ENCODE measurements at places on chromosomes 7 and 10.

DNA sequence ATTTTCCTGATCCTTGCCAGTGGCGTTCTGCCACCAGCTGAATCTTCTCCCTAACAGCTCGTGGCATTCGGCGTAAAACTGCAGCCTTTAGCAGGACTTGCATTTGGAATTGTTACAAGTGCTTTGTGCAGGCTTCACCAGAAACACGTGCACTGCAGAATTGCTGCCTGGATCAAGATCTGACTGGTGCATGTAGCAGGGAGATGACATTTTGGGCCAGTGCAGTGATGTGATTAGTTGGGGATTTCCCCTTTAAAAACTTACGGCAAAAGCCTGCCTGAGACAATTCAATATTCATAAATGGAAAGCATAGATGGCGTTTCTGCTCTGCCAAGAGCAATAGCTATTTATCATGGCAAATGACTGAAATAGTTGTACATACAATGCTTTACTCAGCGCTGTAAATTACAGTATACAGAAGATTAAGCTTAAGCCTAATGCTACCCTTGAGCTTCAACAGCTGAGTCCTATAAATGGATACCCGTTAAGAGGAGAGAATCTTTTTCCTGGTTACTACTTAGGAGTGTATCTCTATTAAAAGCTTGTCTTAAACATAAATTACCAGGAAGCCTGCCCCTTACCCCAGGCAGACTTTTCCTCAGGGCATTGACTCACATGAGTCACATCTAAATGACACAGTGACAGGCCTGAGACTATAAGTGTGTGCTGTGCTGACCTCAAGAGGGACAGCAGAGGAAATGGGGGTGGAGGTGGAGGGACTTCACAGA lies 106.3 kb downstream of the ATXN7L1 start:
- no peak for DNase-seq

DNA sequence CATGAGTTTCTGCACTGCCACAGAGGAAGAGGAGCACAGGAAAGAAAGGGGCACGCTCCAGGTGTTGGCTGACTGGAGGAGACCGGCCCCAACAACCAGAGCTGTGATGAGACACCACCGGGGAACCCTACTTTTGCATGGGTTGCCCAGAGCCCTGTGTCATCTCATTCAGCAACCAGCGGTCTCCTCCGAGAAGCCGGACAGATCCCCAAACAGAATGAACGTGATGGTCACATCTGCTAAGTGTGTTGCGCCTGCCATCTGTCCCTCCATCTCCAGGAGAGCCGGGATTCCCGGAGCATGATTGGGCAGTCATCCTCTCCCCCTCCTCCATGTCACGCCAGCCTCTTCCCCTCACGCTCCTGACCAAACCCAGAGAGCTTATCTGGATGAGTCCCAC lies 22.9 kb downstream of the PARP12 start:
- no peak for DNase-seq

GRCh38 chr10:123913688-123914268 lies 22.2 kb upstream of the CPXM2 start:
- no peak for DNase-seq

DNA sequence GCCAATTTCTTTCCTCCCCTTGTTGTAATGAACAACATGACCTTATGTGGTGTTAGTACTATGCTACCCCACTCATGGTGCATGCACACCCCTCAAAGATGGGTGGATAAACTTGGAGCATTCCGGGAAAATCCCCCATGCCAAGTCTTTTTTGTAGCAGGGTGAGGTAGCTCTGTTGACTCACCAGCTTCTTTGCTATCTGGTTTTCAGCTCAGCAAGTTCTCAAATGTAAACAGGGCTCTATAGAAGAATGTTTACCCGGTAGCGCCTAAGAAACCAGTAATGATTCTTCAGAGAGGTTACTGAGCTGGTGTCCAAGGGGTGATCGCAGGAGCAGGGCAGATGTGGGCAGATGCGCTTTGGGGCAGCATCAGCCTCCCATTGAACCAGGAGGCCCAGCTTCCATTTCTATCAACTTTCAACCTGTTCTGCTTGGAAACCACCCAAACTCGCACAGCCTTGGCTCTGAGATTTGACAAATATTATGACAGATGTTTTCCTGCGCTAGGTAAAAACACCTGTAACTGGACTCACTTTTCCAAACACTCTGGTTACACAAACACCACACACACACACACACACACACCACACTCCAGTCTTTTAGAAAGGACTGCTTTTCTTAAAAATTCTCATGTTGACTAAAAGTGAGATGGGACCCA lies 87.8 kb downstream of the ZRANB1 start:
- no peak for DNase-seq

DNA sequence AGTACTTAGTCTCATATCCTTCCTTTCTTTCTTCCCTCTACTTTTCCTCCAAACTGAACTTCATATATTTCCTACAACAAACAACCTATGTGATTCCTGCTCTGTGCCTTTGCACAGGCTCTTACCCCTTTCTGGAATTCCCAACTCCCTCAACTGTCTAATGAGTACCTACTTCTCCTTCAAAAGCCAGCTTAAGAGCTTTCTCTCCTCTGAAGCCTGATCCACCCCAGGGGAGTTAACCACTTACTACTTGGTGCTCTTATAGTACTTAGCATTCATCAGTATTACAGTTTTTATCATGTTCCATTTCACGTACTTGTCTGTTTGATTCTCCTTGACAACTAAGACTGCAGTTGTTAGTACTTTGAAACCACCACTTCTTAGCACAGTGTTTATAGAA lies 246.1 kb downstream of the LRRTM3 start:
- no peak for DNase-seq

DNA sequence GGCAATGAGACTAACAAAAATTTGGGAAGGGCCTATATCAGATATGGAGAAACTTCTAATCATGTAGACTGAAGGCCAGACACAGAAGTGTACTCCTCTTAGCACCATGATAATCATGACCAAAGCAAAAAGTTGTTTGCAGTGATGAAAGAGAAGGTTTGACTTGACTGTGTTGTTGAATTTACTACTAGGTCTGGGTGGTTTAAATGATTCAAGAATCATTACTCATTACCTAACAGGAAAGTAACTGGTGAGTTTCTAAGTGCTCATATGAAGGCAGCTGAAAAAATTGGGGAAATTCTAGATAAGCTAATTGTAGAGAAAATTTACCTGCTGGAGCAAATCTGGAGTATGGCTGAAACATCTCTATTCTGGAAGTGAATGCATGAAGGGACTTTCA lies 451.5 kb upstream of the SORCS1 start:
- DNase-seq: no peak

DNA sequence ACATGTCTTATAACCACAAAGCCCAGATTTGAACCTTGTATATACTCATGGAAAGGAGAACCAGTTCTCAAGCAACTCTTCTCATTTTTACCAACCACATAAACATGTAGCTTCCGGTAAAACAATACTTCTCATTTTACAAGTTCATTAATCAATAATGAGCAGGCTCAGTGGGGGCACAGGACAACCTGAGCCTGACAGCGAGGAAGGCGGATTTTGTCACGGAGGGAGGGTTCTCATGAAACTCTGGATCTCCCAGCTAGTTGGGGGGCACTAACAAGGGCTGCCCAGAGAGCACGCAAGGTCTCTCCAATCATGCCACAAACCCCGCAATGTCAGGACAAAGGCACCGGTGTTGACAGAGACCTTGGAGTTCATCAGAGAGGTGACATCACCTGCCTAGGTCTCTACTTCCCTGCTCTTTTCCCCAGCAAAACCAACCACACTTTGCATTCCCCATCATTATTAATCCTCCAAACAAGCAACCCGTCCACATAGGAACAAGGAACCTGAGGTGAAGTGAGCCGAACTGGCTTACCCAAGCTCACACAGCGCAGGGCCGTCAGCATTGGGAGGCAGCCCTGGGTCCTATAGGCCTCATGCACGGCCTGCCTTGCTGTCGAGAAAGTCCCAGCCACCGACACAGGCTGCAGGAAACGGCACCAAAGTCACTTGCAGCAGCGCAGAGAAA lies 192.1 kb upstream of the KLF14 start:
- DNase-seq: no peak

GRCh38 chr7:71454981-71455380 lies 323.0 kb downstream of the GALNT17 start:
- DNase-seq: no peak

GRCh38 chr10:62661143-62661542 lies 143.4 kb upstream of the ADO start:
- no peak for DNase-seq

GRCh38 chr7:94425546-94425945 lies 30.9 kb downstream of the COL1A2 start:
- no peak for DNase-seq

GRCh38 chr7:3087243-3087755 lies 43.6 kb upstream of the CARD11 start:
- DNase-seq: peak; percentile 48

DNA sequence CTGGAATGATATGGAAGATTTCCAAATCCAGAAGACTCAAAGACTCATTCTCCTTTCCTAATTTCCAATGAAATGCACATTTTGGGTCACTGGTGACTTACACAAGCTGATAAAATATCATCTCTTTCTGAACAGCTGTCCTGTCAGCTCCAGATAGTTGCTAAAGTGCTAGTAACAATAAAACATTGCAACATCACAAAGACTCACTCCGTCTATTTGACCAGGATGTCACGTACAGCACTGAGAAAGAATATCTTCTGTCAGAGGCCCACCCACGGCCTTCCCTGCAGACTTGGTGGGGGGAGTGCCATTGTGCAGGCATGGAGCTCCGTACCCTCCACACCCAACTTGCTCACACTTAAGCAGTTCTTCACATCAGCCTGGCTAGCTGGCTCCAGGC lies 78.9 kb upstream of the EGR2 start:
- DNase-seq: no peak

DNA sequence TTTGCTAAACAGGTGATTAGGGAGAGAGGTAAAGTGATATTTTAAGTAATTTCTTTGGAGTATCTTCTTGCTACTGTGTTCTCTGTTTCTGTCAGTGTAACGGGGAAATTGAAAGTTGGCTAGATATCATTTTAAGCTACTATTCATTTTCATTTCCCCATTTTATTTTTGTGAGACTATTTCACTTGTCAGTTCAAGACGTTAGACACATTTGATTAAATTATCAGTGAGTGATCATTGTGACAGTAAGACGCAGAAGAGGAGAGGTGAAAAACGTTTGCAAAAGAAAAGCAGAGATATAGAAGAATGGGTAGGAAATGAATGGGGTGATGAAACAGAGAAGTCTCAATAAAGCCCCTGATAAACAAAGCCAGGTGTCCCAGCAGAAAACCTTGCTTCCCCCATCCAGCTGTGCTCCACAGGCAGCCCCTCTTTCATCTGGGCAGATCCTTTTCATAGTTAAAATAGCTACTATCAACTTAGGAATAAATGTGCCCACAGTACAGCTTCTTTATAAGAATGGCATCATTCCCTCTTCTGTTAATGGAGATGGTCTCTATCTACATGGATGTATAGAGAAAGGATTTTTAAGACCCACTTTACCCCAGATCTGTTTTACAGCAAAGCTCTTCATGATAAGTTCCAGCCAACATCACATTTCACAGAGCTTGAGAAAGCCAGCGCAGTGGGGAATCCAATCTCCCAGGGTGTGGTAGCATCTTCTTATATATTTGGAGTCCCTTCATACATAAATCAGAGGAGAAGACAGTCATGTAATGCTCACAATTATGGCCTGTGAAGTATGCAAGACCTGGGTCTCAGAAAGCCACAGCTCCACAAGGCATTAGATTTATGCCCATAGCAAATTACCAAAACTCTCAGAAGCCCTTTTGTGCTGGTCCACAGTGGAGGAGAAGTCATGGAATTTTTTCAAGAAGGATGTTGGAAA lies 138.1 kb upstream of the ITGB1 start:
- no peak for DNase-seq

- DNase-seq: no peak
Observed at GRCh38 chr7:3762146-3762831, 461.2 kb downstream of the SDK1 start.

- DNase-seq: no peak
Observed at GRCh38 chr10:20624642-20625041, 272.5 kb downstream of the NEBL start.

DNA sequence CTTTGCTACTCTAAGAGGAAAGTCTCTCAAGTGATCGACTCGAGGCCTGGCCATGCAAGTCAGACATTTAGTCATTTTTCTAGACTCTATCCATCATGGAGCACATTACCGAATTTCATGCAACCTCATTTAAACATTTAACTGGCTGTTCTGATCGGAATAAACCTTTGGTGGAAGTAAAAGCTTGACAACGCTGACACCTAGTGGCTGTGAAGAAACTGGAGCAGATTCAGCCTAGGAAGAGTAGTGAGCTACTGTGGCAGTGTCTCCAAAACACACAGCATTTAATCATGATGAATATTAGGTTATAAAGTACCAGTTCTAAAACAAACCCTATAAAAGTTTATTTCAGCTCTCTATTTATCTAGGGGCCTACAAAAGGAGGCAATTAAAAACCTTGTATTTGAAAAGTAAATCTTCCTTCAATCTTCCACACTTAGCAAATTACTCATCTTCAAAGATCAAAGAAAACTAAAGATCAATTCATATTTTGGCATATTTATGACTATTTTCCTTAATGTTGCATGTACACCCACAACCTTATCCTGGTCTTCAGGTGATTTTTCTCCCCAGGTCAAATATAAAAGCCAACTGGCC lies 175.0 kb downstream of the CTNNA3 start:
- DNase-seq: peak; percentile 12

GRCh38 chr10:25068152-25069058 lies 52.0 kb downstream of the THNSL1 start:
- DNase-seq: no peak

- no peak for DNase-seq
Observed at GRCh38 chr10:73862011-73862410, 12.3 kb downstream of the CAMK2G start.

DNA sequence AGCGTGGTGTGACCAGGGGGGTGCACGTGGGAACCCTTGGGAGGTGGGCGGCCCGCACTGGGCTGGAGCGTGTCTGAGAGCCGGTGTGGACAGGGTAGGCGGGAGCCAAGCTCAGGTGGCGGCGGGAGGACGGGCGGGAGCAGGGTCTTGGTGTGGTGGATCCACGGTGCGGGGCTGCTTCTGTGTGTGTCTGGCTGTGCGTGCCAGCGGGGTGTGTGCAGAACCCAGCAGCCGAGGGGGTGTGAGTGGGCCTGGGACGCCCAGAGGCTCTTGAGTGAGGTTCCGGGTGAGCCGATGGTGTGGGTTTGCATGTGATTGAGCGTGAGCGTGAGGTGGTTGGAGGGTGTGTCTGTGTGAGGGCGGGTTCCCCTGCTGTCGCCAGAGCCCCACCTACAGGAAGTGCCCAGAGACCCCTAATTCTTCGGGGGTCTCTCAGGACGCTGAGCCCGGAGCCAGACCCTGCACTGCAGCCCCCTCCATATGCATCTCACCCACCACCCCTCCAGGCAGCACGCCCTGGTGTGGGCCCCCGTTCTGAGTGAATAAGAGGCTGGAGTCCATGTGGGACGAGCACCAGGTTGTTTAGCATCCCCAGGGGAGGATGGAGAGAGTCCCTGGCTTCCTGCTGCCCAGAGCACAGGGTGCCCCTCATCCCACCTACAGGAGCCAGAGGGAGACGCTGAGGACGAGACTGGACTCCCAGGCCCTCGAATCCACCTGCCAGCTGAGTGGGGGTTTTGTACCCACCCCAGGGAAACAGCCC lies 78.2 kb downstream of the ELFN1 start:
- DNase-seq: no peak

All from NCI-H226 (cell line).